Thoracic aorta (tissue), 2 donors: ENCODE measurements at places on chromosomes 1 and 21. TPM values are rescaled to one million over a fixed set of nuclear protein-coding genes. Genes with fewer than 3 reads are reported as not detected.

Gene DMRTB1
- not detected for total RNA-seq

Gene AADACL4
- total RNA-seq: not detected

Gene PTPN14
- 33.3 TPM for total RNA-seq

Gene PARK7
- 145 TPM for total RNA-seq

Gene CLDN14
- total RNA-seq: not detected

Gene CFHR2
- total RNA-seq: not detected

Gene GPX7
- 10.2 TPM for total RNA-seq

GRCh38 chr1:55478742-55479141 lies 263.6 kb upstream of the USP24 start:
- DNase-seq: no peak

DNA sequence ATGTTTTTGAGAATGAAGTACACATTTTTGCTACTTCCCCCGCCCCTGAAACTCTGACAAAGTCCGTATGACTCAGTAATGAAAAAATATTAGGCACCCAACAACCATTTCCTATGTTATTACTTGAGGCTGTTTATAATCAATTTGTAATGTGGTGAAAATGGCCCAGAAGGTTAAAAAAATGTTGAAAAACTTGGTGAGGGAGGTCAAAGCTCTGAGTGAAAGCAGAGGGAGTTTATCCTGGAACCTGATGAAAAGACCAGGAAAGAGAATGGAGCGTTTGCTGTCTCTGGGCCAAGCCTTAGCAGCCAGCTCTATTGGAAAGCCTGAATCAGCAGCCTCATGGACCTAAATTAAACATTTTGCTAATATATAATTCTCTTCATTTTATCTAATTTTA lies 367.7 kb upstream of the NEGR1 start:
- DNase-seq: no peak

DNA sequence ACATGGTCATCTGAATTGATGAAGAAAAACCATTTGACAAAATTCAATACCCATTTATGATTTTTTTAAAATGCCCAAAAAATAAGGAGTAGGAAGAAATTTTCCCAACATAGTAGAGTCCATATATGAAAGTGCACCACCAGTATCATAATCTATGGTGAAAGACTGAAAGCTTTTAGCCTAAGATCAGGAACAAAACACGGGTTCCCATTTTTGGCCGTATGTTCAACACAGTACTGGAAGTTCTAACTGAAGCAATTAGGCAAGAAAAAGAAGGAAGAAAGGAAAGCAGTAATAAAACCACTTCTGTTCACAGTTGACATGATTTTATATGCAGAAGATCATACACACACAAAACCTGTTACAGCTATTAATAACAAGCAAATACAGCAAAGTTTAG lies 227.8 kb upstream of the RAB4A start:
- DNase-seq: no peak

- DNase-seq: no peak
These were observed 9.6 kb downstream of the VPS26C start for GRCh38 chr21:37257511-37257966.

DNA sequence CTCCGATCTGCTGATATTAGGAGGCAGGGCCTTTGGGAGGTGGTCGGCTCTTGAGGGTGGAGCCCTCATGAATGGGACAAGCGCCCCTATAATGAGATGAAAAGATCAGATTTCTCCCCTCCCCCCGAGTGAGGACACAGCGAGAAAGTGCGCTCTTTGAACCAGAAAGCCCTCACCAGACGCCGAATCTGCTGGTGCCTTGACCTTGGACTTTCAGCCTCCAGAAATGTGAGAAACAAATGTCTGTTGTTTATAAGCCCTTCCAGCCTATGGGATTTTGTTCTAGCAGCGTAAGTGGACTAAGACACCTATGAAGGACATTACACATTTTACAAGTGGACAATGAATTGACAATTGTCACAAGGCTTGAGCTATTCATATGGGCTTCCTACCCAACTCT lies 80.2 kb downstream of the RIPK4 start:
- no peak for DNase-seq

- DNase-seq: no peak
These were observed 155.8 kb upstream of the BRINP3 start for GRCh38 chr1:190633488-190633887.

DNA sequence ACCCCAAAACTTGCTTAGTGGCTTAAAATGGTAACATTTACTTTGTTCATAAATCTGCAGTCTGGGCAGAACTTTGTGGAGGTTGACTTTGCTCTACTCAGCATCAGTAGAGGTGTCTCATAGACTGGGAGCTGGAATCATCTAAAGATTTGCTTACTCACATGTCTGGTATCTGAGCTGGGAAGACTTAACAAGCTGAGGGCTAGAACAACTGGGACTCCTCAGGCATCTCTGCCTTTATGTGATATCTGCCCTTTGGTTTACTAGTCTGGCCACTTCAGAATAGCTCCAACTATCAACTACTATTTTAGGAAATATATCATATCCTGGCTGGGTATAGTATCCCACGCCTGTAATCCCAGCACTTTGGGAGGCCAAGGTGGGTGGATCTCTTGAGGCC lies 82.5 kb downstream of the C4BPA start:
- no peak for DNase-seq

- DNase-seq: no peak
These were observed 3.3 kb upstream of the CASZ1 start for GRCh38 chr1:10799726-10800125.

DNA sequence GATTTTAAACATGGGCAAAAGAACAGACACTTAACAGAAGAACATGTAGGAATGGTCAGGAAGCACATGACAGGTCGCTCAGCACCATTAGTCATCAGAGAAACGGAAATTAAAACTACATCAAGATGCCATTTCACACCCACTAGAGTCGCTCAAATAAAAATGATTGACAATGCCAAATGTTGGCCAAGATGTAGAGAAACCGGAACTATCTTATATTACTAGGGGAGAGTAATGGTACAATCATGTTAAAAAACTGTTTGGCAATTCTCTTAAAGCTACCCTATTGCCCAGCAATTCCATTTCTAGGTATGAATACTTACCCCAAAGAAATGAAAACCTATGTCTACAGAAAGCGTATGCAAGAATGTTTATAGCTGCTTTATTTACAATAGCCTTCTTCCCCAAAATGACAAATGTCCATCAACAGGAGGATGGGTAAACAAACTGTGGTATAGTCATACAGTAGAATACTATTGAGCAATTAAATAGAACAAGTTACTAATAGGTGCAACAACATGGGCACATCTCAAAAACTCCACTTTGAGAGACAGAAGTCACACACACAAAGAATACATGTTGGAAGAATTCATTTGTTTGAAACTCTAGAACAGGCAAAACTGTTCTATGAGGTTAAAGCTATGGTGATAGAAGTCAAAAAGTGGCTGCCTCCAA lies 92.8 kb downstream of the ETS2 start:
- DNase-seq: no peak

- DNase-seq: no peak
These were observed 41.9 kb downstream of the LPGAT1 start for GRCh38 chr1:211788626-211789025.

GRCh38 chr21:27569091-27569490 lies 602.2 kb upstream of the ADAMTS5 start:
- no peak for DNase-seq

DNA sequence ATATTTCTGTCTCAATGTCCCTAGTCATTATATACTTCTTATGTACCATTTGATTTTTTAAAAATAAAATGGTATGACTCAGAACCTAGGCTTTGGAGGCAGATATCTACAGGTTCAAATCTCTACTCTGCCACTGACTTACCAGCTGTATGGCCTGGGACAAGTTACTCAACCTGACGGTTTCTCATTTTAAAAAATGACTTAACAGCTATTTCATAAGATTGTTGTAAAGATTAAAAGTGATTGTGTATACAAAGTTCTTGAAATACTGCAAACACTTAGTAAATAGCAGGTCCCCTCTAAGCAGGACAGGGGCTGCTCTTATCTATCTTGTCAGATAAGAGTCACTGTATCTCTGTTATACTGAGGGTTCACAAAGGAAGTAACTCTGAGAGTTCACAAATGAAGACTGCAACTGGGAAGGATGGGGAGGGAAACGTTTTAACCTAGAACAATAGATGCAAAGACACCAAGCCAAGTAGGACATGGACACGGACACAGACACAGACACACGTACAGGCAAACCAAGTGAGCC lies 2.6 kb downstream of the BCAR3 start:
- no peak for DNase-seq

GRCh38 chr1:170765712-170766330 lies 101.9 kb downstream of the PRRX1 start:
- DNase-seq: no peak

DNA sequence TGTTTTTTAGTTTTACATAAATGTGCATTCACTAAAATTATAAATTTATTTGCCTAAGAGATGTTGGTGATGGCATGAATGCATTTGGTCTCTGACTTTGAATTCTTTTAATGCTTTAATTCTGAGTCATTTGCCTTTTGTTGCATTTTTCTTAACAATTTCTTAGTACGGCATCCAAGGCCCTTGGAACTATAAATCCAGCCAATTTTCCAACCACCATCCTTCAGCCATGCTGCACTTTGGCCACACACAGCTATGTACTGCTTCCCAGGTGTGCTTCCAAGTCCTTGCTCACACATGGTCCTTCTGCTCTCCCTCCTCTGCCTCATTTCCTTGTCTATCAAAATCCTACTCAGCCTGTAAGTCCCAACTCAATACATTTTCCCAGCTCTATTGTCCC lies 161.0 kb downstream of the DHRS3 start:
- DNase-seq: no peak

- no peak for DNase-seq
These were observed 137.8 kb downstream of the RWDD3 start for GRCh38 chr1:95371666-95372282.

- no peak for DNase-seq
These were observed 195.3 kb downstream of the C1orf94 start for GRCh38 chr1:34371829-34372532.

DNA sequence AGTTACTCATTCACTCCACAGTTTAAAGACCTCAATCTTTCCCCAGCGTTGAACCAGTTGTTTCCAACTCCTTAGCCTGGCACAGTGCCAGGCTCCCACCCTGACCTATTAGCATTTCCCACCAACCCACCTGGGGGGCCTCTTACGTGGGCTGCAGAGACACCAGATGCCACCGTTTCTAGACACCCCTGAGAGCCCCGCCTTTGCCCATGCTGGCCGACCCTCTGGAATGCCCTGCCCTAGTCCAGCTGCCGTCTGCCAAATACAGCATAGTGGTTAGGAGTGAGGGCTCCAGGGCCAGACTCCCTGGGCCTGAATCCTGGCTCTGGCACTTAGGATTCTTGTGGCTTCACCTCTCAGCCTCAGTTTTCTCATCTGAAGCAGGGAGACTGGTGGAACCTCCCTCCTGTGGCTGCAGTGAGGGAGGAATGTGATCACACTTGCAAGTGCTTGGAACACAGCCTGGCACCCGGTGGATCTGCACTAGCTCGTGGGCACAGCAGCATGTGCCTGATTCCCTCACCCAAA lies 65.2 kb downstream of the TMCO4 start:
- DNase-seq: no peak

DNA sequence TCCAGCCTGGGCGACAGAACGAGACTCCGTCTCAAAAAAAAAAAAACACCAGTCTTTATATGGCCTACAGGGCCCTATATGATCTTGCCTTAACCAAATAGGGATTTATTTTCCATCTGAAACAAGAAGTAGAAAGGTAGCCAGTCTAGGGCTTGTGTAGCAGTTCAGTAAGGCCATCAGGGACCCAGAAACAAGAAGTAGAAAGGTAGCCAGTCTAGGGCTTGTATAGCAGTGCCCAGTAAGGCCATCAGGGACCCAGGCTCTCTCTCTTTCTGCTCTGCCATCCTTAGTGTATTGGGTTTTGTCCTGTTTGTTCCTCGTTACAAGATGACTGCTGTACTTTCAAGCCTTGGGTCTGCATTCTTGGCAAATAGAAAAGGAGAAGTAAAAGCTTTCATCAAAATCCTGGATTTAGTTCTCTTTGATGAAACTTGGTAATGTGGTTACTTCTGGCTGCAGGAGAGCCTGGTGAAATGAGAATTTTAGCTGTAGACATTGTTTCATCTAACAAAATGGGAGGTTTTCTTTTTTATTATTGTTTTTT lies 46.1 kb downstream of the PKN2 start:
- DNase-seq: no peak

DNA sequence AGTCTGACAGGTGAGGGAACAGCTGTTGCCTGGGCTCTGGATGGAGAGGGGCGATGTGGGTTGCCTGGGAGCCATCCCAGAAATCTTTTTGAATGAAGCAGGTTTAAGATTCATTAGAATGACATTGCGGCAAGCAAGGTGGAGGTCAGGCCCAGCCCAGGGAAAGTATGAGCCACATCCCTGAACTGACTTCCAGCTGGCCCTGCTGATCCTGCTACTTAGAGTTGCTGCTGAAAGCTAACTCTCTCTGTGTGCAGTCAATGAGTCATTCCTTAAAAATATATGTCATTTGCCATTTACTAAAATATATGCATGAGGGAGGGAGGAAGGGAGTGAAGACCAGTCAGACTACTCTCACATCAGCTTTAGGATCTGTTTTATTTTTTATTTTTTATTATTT lies 54.3 kb upstream of the RAB3GAP2 start:
- DNase-seq: no peak

- no peak for DNase-seq
These were observed 60.5 kb downstream of the MAP3K7CL start for GRCh38 chr21:29190923-29191331.

- DNase-seq: no peak
These were observed 70.2 kb upstream of the GOLT1A start for GRCh38 chr1:204283711-204284651.

- no peak for DNase-seq
These were observed 9.2 kb downstream of the SFT2D2 start for GRCh38 chr1:168234846-168235547.

DNA sequence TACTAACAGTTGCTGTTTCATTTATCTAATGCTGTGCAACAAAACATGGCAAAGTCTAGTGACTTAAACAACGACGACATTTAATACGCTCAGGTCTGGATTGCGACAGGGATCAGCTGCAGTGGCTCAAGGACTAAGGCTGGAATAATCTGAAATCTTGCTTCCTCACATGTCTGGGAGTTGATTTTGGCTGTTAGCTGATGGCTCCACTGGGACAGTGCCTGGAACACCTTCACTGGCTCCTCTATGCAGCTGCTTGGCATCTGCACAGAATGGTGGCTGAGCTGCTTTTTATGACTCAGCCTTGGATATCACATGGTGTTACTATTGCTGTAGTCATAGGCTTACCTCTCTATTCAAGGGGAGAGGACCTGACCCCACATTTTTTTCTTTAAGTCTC lies 24.0 kb upstream of the BTG3 start:
- no peak for DNase-seq

DNA sequence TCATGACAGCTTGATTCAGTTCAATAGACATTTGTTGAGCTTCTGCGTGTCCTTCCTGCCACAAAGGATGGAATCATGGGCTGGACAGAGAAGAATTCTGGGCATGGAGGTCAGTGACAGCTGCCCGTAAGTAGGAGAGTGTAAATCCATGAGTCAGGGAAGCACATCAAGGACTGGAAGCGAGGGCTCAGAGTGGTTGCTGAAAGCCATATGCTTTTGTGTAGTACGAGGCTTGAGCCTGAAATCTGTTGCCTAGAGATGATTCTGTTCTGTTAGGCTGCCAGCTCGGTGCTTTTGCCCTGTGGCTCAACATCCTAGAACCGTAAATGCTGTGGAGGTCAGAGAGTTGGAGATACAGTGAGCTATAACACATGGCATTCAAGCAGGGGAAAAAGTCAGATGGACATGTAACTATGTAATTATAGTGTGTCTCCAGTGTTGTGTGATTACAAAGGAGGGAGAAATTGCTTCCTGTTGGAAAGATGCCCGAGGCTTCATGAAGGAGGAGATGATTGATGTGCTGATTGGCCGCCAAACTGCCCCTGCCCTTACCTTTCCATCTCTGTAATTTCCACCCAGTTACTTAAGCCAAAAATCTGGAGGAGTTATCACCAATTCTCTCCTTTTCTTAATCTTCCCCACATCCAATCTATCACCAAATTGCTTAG lies 92.8 kb upstream of the CACNA1E start:
- DNase-seq: no peak
